Hematopoietic multipotent progenitor cell treated with erythropoietin and hydrocortisone succinate and interleukin-3 and kit ligand, for 4 days (in vitro differentiated cells): ENCODE measurements at places on chromosomes 11 and 22.

DNA sequence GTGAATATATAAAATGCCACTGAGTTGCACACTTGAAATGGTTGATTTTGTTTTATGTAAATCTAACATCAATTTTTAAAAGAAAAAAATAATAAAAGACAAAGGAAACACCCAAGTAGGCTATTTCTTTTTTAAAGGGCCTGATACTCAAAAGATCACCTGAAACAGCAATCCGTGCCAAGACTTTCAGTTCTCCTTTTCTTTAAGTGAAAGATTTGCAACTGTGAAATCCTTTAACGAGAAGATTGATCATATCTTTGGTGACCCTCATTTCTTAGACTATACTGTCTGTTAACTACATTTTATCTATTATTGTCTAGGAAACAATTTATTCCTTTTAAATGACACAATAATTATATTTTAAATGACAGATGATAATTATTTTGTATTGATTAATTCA, 1841.5 kb downstream of the LRRC4C start:
- no peak for DNase-seq

DNA sequence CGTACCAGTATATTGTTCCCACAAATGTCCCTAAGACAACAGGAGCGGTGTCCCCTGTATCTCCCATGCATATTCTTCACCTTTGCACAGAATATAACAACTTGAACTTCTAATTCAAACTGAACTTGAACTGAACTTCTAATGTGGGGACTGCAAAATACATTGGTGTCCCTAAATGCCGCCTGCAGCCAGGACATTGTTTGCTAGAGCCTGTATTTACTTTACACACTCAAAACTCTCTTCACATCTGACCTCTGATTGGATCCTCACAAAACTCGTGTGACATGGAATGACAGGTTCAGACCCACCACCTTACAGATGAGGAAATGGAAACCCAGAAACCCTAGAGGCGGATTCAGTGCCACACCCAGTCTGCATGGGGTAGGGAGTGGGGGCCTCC, 6.4 kb downstream of the CPT1A start:
- peak; percentile 35 for DNase-seq

- no peak for DNase-seq
These were observed 88.1 kb downstream of the MYO18B start for GRCh38 chr22:25829808-25830777.

GRCh38 chr11:1946812-1947484, at the start of gene MRPL23:
TSS of gene MRPL23 (plus strand) at chr11:1947332. CDS start at chr11:1947363, 31 bp downstream.
- no peak for DNase-seq

DNA sequence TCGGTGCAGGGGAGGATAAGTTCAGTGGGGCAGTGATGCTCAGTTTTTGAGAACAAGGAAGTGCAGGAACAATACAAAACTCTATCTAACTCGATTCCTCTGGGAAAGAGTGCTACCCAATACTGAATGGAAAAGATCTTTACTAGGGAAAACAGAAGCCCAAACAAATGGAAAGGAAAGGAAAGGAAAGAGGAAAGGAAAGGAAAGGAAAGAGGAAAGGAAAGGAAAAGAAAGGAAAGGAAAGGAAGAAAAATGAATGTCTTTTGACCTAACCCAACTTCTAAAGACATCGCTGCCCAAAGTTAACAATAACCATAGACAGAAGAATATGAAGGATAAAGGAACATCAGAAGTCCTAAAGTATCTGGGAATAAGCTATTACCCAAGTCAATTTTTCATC, 41.6 kb downstream of the PHF21A start:
- no peak for DNase-seq

DNA sequence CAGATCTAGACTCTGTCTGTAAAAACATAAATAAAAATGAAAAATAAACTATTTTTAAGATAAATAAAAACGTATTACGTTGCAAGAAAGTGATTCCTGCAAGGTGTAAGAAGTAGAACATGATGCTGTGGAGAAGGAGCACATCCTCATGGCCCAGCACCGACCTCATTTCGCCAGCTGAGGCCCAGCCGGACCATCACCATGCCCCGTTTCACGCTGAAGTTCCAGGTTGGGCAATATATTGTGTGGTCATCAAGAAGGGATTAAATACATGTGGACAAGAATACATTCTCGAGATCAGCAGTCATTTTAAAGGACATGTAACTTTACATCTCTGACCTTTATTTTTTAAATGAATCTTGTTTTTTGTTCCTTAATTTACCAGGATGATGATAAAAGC, 20.7 kb upstream of the CTTN start:
- DNase-seq = no peak
